RCC 7860 (cell line): ENCODE measurements at places on chromosomes 16 and 17.

DNA sequence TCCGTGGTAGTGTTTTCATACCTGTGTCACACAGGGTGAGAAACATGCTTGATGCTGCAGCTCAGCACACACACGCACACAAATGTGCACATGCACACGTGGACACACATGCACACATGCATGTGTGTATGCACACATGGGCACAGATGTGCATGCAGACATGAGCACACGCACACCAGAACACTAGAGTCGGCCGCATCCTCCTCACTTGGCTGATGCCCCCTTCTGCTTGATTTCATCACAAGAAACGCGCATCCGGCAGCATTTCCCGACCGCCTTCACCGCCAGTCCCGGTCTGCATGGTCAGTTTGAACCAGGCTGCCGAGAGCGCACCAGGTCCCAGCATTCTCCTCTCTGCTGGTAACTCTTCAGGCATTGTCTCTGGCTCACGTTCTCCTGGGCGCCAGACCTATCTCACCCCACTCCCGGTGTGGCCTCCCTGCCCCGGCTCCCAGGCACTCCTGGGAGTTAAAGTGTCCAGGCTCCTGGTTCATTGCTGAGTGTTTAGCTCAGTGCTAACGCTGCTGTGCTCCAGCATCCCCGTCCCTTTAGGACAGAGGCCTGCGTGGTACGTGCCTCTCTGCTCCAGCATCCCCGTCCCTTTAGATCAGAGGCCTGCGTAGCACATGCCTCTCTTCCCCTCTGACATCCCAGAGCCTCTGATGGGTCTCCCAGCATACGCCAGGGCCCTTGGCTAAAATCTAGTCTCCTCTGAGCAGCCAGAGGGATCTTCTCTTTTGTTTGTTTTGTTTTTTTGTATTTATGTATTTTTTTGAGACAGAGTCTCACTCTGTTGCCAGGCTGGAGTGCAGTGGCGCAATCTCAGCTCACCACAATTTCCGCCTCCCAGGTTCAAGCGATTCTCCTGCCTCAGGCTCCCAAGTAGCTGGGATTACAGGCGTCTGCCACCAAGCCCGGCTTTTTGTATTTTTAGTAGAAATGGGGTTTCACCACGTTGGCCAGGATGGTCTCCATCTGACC, 16.0 kb downstream of the BAIAP2 start:
- no peak for DNase-seq

DNA sequence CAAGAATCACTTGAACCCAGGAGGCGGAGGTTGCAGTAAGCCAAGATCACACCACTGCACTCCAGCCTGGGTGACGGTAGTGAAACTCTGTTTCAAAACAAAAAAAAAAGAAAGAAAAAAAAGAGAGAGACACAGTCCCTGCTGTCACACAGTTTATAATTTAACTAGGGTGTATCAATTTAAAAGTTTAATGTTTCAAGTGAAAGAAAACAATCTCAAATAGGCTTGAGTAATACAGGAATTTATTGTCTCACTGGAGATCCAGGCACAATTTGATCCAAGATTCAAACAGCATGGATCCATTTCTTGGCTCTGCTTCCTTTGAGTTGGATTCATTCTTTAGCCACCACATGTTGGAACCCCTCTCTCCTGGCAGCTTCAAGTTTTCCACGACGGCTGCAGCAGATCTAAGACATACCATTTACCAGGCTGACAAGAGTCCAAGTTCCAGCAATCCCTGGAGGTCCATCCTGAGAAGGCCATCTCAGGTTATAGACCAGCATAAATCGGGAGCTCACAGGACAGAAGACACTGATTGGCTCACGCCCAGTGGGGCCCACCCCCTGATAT, 97.5 kb downstream of the YPEL2 start:
- no peak for DNase-seq

DNA sequence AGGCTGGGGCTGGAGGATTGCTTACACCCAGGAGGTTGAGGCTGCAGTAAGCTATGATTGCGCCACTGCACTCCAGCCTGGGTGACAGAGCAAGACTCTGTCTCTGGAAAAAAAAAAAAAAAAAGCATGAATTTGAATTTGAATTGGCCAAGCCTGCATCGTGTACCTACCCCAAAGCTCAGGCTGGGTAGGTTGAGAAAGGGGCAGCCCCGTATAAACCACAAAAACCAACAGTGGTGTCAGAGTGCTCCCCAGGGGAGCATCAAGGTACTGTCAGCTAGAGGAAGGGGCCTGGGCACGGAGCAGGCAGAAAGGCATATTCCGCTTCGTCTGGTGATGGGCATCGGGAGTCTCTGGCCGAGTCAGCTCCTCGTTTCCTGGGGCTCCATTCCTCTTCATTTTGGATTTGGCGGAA, 40.9 kb downstream of the RAP1GAP2 start:
- no peak for DNase-seq

DNA sequence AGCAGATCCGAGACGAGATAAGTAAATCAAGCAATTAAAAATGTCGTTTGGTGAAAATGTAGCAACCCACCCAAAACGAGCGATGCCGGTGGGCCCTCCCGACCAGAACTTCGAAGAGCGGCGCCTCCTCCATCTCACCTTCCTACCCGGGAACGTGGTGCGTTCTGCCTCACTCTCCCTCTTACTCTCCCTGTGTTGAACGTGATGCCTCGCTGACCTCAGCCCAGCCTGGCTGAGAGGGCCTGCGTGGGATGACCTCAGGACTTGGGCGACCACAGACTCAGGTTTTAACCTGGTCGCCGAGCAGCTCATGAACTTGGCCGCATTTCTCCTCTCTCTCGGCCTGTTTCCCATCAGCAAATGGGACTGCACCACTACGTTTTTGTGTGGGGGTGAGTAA, 69.7 kb upstream of the RPL38 start:
- DNase-seq = no peak

GRCh38 chr16:2424061-2425007, 4.9 kb upstream of the CCNF start:
- DNase-seq = no peak

- no peak for DNase-seq
Measured at GRCh38 chr16:73275024-73275423, 227.1 kb upstream of the ZFHX3 start.

DNA sequence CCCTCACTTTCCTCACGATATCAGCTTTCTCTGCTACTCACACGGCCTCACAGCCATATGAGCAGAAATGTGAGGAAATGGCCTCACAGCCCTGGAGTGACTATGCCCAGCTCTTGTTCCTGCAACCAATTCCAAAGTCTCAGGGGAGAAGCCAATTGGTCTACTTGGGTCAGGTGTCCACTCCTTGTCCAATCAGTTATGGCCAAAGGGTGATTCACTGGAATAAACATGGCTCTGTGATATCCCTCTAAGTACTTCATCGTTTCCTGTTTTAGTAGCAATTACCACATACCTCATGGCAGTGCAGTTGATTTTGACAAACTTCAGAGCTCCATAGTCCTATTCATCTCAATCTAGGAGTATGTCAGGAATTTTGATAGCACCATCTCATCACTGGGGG, 195.4 kb downstream of the KATNIP start:
- DNase-seq = no peak

GRCh38 chr16:78962457-78962929, 638.0 kb downstream of the MAF start:
- DNase-seq = no peak

- no peak for DNase-seq
Measured at GRCh38 chr16:53024045-53024444, 28.7 kb downstream of the CHD9NB start.

DNA sequence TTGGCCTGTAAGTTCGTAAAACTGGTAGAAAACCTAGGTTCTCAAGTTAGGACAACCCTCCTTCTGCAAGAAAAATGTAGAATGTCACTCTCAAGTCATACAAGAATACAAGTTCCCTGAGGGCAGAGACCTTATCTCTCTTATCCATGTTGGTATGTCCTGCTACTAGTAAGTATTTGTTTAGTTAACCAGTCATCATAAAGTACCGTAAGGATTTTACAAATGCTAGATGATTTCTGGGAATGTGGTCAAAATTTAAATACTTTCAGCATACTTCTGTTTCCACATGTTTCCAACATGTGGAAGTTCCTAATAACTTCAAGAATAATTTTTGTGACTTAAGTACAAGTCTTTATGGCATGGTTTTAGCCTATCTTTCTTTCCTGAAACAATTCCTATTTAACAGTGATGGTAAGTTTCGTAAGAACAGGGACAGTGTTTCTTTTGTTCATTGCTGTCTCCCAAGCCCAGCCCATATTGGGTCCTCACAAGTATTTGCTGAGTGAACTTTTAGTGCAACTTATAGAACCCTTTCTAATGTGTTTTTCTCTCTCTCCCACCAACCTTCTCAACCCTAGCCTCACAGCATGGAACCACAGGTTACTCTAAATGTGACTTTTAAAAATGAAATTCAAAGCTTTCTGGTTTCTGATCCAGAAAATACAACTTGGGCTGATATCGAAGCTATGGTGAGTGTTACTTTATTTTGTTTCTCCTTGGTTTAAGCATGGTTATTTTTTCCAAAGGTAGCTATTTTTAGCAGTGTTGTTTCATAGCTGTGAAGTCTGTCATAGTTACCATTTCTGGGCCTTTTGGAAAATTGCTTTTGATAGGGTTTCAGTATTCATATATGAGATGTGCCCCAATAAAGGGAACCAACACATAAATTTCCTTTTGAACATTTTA, 4.5 kb downstream of the NBR1 start:
- no peak for DNase-seq

- no peak for DNase-seq
Measured at GRCh38 chr17:28685366-28685765, 23.4 kb downstream of the SUPT6H start.

DNA sequence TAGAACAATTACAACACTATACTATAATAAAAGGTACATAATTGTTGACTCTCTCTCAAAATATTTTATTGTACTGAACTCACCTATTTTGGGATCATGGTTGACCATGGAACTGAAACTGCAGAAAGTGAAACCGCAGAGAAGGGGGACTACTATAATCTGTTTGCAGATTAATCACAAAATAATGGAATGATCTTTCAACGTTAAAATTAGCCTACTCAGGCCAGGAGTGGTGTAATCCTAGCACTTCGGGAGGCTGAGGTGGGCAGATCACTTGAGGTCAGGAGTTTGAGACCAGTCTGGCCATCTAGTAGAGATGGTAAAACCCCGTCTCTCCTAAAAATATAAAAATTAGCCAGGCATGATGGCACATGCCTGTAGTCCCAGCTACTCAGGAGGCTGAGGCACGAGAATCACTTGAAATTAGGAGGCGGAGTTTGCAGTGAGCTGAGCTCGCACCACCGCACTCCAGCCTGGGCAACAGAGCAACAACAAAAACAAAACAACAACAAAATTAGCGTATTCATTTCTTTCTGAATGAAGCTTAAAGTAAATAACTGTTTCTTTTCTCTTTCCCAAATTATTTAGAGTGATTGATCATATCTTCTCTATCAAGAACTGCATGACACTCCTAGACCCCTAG, 45.6 kb downstream of the IKZF3 start:
- DNase-seq = no peak

- DNase-seq = no peak
Measured at GRCh38 chr17:52546990-52547389, 388.5 kb upstream of the CA10 start.

GRCh38 chr17:43982171-43982570, 22.3 kb upstream of the NAGS start:
- DNase-seq = no peak

DNA sequence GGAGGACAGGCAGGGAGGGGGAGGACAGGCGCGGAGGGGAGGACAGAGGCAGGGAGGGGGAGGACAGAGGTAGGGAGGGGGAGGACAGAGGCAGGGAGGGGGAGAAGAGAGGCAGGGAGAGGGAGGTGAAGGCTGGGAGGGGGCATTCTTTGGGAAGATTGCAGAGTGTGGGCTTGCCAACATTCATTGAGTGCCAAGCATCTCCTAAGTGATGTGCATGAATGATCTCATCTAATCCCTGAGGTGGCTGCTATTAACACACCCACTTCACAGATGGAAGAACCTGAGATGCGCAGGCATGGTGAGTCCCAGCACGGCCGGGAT, 58.3 kb downstream of the NT5M start:
- no peak for DNase-seq

GRCh38 chr17:8867361-8867981, at the start of gene PIK3R6:
Gene PIK3R6 (minus strand): TSS chr17:8867674. CDS start chr17:8849794, 17,880 bp downstream.
- DNase-seq = no peak

DNA sequence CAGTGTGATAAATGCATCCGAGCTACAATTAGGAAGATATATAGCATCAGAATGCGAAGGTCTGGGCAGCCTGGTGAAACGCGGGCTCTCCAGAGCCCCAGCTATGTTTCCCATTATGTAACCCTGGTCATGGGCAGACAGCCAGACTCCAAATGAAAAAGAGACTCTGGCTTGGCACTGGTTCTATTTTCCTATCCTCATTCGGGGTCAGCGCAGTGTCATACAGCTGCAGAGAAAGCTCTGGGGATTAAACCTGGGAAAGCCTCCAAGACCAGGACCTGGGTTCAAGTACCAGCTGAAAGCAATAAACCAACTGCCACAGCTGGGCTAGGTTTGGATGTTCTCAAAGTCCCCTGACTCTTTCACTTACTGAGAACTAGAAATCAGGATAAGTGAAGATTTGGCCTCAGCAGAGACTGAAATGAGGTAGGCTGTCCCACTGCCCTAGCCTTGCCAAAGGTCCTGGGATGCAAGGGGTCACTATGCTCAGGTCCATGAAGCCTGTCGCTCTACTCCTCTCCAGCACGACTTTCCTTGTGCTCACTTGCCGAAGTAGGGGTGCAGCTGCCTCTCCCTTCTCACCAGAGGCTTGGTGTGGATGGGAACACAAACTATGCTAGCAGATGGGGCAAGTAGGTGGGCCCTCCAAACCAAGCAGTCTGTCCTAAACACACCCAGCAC, 123.8 kb downstream of the SMG6 start:
- no peak for DNase-seq

DNA sequence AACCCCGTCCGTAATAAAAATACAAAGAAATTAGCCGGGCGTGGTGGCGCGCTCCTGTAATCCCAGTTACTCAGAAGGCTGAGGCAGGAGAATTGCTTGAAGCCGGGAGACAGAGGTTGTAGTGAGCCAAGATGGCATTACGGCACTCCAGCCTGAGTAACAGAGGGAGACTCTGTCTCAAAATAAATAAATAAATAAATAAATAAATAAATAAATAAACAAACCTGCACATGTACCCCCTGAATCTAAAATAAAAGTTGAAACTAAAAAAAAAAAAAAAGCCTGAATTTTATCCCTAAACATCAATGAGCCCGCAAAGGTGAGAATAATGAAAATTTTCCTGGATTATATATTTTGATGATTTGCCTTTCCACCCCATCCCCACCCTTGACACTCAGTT, 124.7 kb downstream of the CDH11 start:
- no peak for DNase-seq

DNA sequence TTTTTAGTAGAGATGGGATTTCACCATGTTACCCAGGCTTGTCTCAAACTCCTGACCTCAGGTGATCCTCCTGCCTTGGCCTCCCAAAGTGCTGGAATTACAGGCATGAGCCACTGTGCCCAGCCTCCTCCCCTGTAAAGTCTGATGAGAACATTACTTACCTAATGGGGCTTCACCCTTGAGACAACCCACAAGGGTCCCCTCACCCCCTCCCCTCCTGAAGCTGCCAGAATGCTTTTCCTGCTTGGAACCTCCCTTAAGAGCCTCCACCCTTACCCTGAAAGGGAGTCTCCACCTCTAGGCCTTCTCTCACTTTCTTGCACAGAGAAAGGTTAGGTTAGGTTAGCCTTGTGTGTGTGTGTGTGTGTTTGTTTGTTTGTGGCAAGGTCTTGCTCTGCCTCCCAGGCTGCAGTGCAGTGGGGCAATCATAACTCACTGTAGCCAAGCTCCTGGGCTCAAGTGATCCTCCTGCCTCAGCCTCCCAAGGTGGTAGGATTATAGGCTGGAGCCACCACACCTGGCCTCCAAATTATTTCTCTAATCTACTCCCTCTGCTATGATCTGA, 8.9 kb downstream of the SLC5A11 start:
- DNase-seq = no peak

GRCh38 chr17:83090444-83091256, 11.2 kb downstream of the METRNL start:
- no peak for DNase-seq

GRCh38 chr16:71347146-71347545, 11.4 kb upstream of the CALB2 start:
- no peak for DNase-seq
